ENCODE measurements at places on chromosomes 5 and 9. TPM values are rescaled to one million over a fixed set of nuclear protein-coding genes. Genes with fewer than 3 reads are reported as not detected.

Gene KCNV2
- total RNA-seq, result not detected

GRCh38 chr5:173237143-173237874 lies 2.3 kb upstream of the NKX2-5 start:
- H3K4me3 ChIP-seq, result no peak overlapping the region
- no peaks in the 10 kb centered on the region for H3K36me3 ChIP-seq
- no peak for DNase-seq
- no peaks in the 10 kb centered on the region for H3K27me3 ChIP-seq
- H3K27ac ChIP-seq, result no peak overlapping the region
- 0 out of 2 replicates have a peak, but pooled peaks cover 3% of the 10 kb centered on the region for H3K4me1 ChIP-seq

Gene AMBP
- total RNA-seq, result 2.6 TPM

- no peak overlapping the region for H3K27ac ChIP-seq
- no peaks in the 10 kb centered on the region for H3K36me3 ChIP-seq
- H3K4me3 ChIP-seq, result no peak overlapping the region
- no peak for DNase-seq
- H3K27me3 ChIP-seq, result no peaks in the 10 kb centered on the region
These were observed 16.8 kb downstream of the RASGRF2 start for GRCh38 chr5:80976985-80977384.

GRCh38 chr5:124825250-124825982 lies 79.0 kb upstream of the ZNF608 start:
- no peak overlapping the region for H3K4me3 ChIP-seq
- no peaks in the 10 kb centered on the region for H3K27me3 ChIP-seq
- no peak overlapping the region for H3K27ac ChIP-seq
- H3K36me3 ChIP-seq, result no peaks in the 10 kb centered on the region

Gene TNFSF8
- 0.20 TPM for total RNA-seq

DNA sequence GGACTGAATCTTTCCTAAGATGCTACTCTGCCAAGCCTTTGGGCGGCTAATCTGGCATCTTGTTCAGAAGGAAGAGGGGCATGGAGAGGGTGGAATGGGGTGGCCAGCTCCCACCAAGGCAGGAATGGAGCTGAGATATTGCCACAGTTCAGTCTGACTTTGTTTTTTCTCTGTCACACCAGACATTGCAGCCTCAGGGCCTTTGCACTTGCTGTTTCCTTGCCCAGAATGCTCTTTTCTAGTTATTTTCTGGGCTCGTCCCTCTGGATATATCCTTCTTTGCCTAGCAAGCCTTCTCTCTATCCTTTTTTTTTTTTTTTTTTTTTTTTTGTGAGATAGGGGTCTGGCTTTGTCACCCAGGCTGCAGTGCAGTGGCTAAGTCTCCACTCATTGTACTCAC lies 40.8 kb downstream of the ZNF618 start:
- H3K27ac ChIP-seq, result no peak overlapping the region
- H3K4me1 ChIP-seq, result no peaks in the 10 kb centered on the region
- no peak for DNase-seq
- H3K4me3 ChIP-seq, result no peak overlapping the region
- H3K27me3 ChIP-seq, result no peaks in the 10 kb centered on the region

GRCh38 chr9:95724253-95724991 lies 151.1 kb upstream of the ERCC6L2 start:
- no peak overlapping the region for H3K27ac ChIP-seq
- peaks cover 8% of the 10 kb centered on the region for H3K4me1 ChIP-seq
- DNase-seq, result no peak
- H3K36me3 ChIP-seq, result no peaks in the 10 kb centered on the region

DNA sequence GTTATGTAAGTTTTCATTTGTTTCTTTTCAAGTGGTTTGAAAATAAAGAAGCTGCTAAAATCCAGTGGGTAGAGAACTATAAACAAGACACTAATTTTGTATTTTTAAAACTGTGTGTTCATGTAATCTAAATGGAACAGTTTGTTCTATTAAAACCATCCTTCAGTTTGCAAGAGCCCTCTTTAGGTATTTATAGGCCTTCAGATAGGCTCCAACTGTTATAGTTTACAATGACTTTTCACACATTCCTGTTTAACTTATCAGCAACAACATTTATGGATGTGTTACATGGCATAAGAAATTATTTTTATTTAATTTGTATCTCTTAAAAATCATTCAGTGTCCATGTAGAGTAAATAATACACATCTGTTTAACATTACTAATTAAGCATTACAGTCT lies 126.7 kb upstream of the SLCO6A1 start:
- no peak overlapping the region for H3K4me3 ChIP-seq
- H3K4me1 ChIP-seq, result no peaks in the 10 kb centered on the region
- H3K36me3 ChIP-seq, result no peaks in the 10 kb centered on the region
- DNase-seq, result no peak
- H3K27me3 ChIP-seq, result no peaks in the 10 kb centered on the region

DNA sequence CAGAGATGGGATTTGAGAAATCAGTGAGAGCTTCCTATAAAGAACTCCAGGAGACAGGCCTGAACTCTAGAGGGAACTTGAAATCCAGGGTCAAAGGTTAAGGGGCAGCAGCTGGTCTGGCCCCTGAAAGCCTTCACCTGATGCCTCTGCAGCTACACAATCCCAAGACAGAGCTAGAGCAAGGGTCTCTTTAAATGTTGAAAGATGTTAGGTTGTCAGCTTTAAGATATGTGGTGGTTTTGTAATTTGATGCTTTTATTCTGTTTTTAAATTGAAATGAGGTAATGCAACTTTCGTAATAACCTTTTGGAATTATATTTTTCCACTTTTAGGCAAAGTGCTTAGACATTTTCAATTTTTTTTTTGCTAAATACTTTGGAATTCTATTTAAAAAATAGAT lies 2.4 kb downstream of the SOWAHA start:
- peaks cover 6% of the 10 kb centered on the region for H3K4me1 ChIP-seq
- no peak overlapping the region for H3K4me3 ChIP-seq
- H3K27ac ChIP-seq, result no peak overlapping the region
- no peaks in the 10 kb centered on the region for H3K27me3 ChIP-seq

- H3K27me3 ChIP-seq, result no peaks in the 10 kb centered on the region
- no peak for DNase-seq
- no peak overlapping the region for H3K4me3 ChIP-seq
- H3K27ac ChIP-seq, result no peak overlapping the region
- no peaks in the 10 kb centered on the region for H3K36me3 ChIP-seq
These were observed 277.2 kb upstream of the VLDLR start for GRCh38 chr9:2344436-2344835.

- no peak overlapping the region for H3K27ac ChIP-seq
- H3K36me3 ChIP-seq, result no peaks in the 10 kb centered on the region
- no peaks in the 10 kb centered on the region for H3K4me1 ChIP-seq
- no peak overlapping the region for H3K4me3 ChIP-seq
- H3K27me3 ChIP-seq, result no peaks in the 10 kb centered on the region
These were observed 9.0 kb downstream of the CD274 start for GRCh38 chr9:5459289-5459829.

Gene DTWD2
- total RNA-seq, result 5.6 TPM

Gene SLC34A1
- not detected for total RNA-seq

DNA sequence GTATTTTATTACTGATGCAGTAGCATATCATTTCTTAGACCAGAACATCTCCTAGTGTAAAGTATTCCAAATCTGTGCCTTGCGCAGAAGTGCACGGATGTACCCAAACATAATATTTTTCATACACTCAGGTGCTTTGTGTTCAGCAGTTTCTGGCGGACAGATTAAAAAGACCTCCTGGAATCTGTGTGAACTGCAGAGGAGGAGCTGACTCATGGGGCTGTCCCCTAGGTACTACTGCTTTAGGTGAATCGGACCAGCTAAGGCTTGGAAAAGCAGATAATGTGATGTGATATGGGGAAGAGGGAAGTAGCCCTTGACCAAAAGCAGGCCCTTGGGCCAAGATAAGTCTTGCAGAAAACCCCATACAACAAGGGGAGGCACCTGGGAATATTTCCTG lies 310.1 kb downstream of the PLK2 start:
- H3K36me3 ChIP-seq, result no peaks in the 10 kb centered on the region
- DNase-seq, result no peak
- no peak overlapping the region for H3K4me3 ChIP-seq

DNA sequence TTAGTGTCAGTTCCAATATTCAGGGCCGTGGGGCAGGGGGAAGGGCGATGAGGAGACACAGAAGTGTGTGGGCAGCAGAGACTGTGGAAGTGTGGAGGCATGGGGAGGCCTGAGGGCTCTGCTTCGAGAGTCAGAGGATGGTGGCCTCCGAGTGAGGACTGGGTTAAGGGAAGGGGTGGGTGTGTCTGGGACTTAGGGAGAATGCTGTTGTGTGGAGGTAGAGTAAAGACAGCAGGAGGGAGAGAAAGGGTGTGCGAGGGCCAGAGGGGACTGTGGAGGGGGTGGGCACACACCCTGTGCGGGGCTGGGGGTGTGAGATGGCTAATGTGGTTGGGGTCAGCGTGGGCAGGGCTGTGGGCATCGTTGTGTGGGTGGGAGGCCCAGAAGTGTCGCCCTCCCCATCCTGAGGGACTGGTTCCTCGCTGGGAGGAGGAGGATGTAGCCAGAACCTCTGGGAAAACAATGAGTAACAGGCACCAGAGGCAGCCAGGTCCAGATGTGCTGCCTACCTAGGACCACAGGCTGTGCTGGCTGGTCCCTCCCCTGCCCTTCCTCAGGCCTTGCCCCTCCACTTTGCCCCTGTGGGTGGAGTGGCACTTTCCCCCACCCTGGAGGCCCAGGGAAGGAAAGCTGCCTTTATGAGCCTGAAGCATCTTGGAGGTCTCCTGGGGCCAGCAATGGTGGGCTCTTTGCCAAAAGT lies 4.2 kb downstream of the USP20 start:
- no peak overlapping the region for H3K27ac ChIP-seq
- no peaks in the 10 kb centered on the region for H3K4me1 ChIP-seq
- no peak for DNase-seq
- no peak overlapping the region for H3K4me3 ChIP-seq
- H3K36me3 ChIP-seq, result no peaks in the 10 kb centered on the region

Gene GARIN3
- total RNA-seq, result not detected

Gene CTSL
- 50.1 TPM for total RNA-seq

Gene BTNL3
- total RNA-seq, result 0.14 TPM

DNA sequence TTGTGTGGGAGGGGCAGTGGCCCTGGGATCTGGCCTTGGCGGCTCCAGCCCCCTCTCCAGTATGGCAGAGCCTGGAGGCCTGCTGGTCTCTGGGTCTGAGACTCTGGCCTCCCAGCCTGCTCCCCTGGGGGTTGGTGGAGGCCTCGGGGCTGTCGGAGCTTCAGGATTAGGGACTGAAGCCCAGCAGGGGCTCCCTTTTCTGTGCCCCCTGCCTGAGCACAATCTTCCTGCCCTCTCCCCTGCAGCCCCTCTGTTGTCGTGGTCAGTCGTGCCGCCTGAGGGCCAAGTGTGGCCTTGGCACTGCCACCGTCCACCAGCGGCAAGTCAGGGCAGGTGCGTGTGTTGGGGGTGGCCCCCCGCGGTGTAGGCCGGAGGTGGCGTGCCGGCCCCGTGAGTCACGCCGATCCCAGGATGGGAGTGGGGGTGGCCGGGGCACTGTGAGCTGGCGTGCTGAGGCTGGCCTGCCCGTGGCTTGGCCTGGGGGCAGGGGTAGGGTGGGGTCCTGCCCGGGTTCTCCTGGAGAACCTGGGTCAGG lies 53.6 kb downstream of the RXRA start:
- H3K36me3 ChIP-seq, result no peaks in the 10 kb centered on the region
- H3K4me3 ChIP-seq, result no peak overlapping the region
- H3K27ac ChIP-seq, result no peak overlapping the region
- peaks cover 5% of the 10 kb centered on the region for H3K4me1 ChIP-seq
- DNase-seq, result no peak

GRCh38 chr9:5835808-5836207 lies 2.9 kb upstream of the ERMP1 start:
- no peaks in the 10 kb centered on the region for H3K36me3 ChIP-seq
- H3K4me3 ChIP-seq, result no peak overlapping the region
- peak overlapping the region; percentile 27 for H3K27ac ChIP-seq

Gene SPINK4
- total RNA-seq, result 2.1 TPM

Gene CCDC192
- total RNA-seq, result not detected

Gene NXNL2
- total RNA-seq, result 0.60 TPM

Gene AQP3
- total RNA-seq, result 24.1 TPM

DNA sequence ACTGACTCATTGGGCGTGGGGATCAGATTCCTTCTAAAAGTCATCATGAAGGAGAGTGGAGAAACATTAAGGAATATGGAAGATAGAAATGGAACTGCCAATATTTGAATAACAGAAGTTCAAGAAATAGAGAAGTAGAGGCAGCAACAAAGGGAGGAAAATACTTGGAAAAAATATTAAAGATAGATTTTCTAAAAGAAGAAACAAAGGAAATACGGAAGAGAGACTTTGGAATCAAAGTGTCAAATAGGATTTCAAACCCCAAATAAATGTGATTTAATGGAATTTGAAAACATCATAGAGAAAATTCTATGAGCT lies 605.1 kb upstream of the KLF4 start:
- no peak overlapping the region for H3K4me3 ChIP-seq
- no peak for DNase-seq
- no peaks in the 10 kb centered on the region for H3K27me3 ChIP-seq
- H3K4me1 ChIP-seq, result peaks cover 31% of the 10 kb centered on the region

- no peak for DNase-seq
- no peak overlapping the region for H3K27ac ChIP-seq
- H3K4me3 ChIP-seq, result no peak overlapping the region
- H3K36me3 ChIP-seq, result no peaks in the 10 kb centered on the region
These were observed 2.6 kb upstream of the NFIL3 start for GRCh38 chr9:91426123-91426745.

DNA sequence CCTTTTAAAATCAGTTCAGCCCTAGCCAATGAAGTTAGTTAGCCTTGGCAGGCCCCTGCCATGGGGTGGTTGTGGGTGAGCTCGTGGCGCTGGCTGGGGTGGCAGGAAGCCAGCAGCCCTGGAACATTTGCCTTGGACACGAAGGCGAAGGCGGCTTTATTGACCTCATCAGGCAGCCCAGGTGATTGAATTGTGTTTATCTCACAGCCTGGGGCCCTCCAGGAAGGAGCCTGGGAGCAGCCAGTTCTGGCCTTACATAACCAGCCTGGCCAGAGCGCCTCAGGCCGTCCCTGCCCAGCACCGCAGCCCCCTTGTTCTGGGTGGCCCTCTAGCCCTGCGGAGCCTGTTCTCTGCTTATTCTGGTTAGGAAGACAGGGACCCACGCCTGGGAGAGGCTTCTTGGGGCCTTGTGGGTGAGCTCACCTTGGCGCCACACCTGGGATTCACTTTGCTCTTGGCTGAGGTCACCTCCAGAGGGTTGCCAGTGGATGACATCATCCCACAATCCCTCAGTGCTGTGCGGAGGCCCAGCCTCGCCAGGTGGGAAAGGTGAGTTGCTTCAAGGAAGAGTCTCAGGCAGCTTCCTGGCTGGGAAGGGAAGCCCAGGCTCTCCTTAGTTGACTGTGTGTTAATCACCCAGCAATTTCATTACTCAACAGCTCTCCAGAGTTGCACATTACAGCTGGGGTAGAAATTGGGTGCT lies 54.4 kb upstream of the RPL26L1 start:
- DNase-seq, result peak; percentile 88
- H3K36me3 ChIP-seq, result peaks cover 2% of the 10 kb centered on the region
- peaks cover 60% of the 10 kb centered on the region for H3K4me1 ChIP-seq
- no peak overlapping the region for H3K4me3 ChIP-seq
- peak overlapping the region; percentile 91 for H3K27ac ChIP-seq
